ENCODE measurements at places on chromosomes 1 and 21. TPM values are rescaled to one million over a fixed set of nuclear protein-coding genes. Genes with fewer than 3 reads are reported as not detected.
A peak's percentile ranks its signal among the peaks of the same experiment; 100 is the strongest.

CYYR1 gene
- not detected for total RNA-seq

SPRR2A gene
- not detected for total RNA-seq

CRNN gene
- total RNA-seq: not detected

C4BPB gene
- total RNA-seq: 0.72 TPM

LIN28A gene
- total RNA-seq: not detected

PGLYRP3 gene
- not detected for total RNA-seq

SUSD4 gene
- total RNA-seq: 2.8 TPM

LCE1B gene
- total RNA-seq: not detected

NUP133 gene
- total RNA-seq: 33.1 TPM

KIF17 gene
- not detected for total RNA-seq

SLC19A1 gene
- total RNA-seq: 10.8 TPM

ADAMTS1 gene
- total RNA-seq: 0.32 TPM

SPRR5 gene
- not detected for total RNA-seq

- H3K4me1 ChIP-seq: no peaks in the 10 kb centered on the region
- H3K27me3 ChIP-seq: no peaks in the 10 kb centered on the region
- H3K36me3 ChIP-seq: no peaks in the 10 kb centered on the region
- no peak overlapping the region for H3K27ac ChIP-seq
- no peak for DNase-seq
- no peak overlapping the region for H3K4me3 ChIP-seq
These were observed 162.6 kb downstream of the RHOU start for GRCh38 chr1:228897901-228898300.

GRCh38 chr1:229625071-229625914, 629 bp downstream of the TAF5L start:
- peak; percentile 61 for DNase-seq
- peak overlapping the region; percentile 94 for H3K4me3 ChIP-seq
- H3K4me1 ChIP-seq: peaks cover 39% of the 10 kb centered on the region
- peak overlapping the region; percentile 82 for H3K27ac ChIP-seq

GRCh38 chr1:27858949-27859576, 13.3 kb upstream of the THEMIS2 start:
- no peak for DNase-seq
- peaks cover 18% of the 10 kb centered on the region for H3K4me1 ChIP-seq
- H3K36me3 ChIP-seq: no peaks in the 10 kb centered on the region
- no peaks in the 10 kb centered on the region for H3K27me3 ChIP-seq

GRCh38 chr1:38151399-38151798, 104.8 kb upstream of the POU3F1 start:
- H3K27me3 ChIP-seq: peaks cover 8% of the 10 kb centered on the region
- H3K27ac ChIP-seq: no peak overlapping the region
- H3K4me1 ChIP-seq: no peaks in the 10 kb centered on the region
- H3K4me3 ChIP-seq: no peak overlapping the region
- DNase-seq: no peak

DNA sequence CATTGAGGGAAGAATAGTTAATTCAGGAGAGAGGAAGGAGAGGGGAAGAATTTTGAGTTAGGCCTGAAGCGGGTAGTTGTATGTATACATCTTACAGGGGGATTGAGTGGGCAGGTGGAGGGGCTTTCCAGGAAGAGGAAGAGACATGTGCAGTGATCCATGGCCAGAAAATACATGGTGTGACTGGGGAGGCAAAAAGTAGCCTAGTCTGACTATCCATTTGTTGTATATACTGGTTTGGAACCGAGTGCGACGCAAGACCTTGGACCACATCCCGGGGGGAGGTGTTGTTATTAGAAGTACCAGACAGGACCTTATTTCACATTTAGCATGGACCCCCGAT, 158.3 kb downstream of the SDCCAG8 start:
- no peaks in the 10 kb centered on the region for H3K36me3 ChIP-seq
- H3K27me3 ChIP-seq: no peaks in the 10 kb centered on the region
- H3K27ac ChIP-seq: peak overlapping the region; percentile 47

DNA sequence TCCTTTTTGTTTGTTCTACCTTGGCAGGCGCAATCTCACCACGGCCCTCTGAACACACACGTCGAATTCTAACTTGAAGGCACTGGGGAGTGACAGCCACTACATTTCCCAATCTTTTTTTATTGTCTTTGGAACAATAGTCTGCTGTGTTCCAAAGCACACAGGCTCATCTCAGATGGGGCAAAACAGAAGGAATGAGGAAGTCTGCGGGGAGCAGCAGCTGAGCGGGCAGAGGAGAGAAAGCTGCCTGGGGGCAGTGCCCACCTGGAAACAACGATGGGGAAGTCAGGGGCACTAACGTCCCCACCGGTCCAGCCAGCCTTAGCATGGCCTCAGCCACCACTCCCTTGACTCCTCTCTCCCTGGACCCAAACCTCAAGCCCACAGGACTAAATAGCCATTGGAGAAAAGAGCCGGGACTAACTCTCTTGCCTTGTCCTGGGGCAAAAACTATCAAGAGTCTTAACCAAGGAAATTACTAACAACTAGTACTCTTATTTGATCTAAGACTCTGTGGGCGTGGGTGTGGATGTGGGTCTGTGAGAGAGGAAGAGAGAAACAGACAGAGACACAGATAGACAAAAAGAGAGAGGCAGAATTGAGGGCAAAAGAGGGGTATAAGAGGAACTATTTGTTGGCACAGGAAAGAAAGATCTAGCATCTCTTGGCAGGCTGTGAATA, 34.2 kb downstream of the SYF2 start:
- no peak for DNase-seq
- H3K4me1 ChIP-seq: no peaks in the 10 kb centered on the region
- no peak overlapping the region for H3K4me3 ChIP-seq
- no peaks in the 10 kb centered on the region for H3K27me3 ChIP-seq
- H3K27ac ChIP-seq: no peak overlapping the region

- H3K4me3 ChIP-seq: no peak overlapping the region
- no peak for DNase-seq
- no peaks in the 10 kb centered on the region for H3K27me3 ChIP-seq
- H3K36me3 ChIP-seq: no peaks in the 10 kb centered on the region
These were observed 14.1 kb downstream of the MYOCOS start for GRCh38 chr1:171636141-171636540.

- DNase-seq: no peak
- H3K4me3 ChIP-seq: no peak overlapping the region
- H3K4me1 ChIP-seq: no peaks in the 10 kb centered on the region
- no peaks in the 10 kb centered on the region for H3K36me3 ChIP-seq
- H3K27me3 ChIP-seq: no peaks in the 10 kb centered on the region
- H3K27ac ChIP-seq: no peak overlapping the region
These were observed 8.5 kb downstream of the CENPS start for GRCh38 chr1:10438677-10439163.

DNA sequence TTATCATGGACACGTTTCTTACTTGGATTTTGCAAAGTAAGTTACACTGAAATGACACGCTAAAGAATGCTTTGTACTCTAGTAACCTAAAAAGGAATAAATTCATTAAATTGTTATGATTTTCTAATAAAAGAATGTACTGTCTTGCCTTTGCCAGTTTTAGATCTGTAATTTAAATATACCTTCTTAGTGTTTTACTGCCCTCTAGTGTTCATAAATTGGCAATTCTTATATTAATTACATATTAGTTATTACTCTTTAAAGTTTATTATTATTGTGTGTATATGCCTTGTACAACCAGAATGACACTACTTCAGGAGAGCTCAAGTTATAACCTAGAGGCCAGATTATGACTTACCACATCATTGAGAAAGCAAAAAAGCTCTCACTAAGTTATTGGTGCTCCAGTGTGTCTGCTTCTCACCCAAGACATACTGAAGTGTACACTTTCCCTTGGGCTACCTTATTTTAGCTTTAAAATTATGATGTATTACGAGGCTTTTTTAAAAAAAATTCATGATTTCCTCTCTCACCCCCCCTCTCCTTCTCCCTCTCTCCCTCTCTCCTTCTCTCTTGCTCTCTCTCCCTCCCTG, 169.9 kb downstream of the HS2ST1 start:
- DNase-seq: no peak
- no peak overlapping the region for H3K4me3 ChIP-seq
- no peak overlapping the region for H3K27ac ChIP-seq

GRCh38 chr1:117312453-117313138, 54.7 kb upstream of the MAN1A2 start:
- H3K27ac ChIP-seq: no peak overlapping the region
- H3K4me1 ChIP-seq: no peaks in the 10 kb centered on the region
- no peak for DNase-seq
- H3K36me3 ChIP-seq: no peaks in the 10 kb centered on the region
- H3K4me3 ChIP-seq: no peak overlapping the region

GRCh38 chr1:200780545-200781369, 42.1 kb downstream of the CAMSAP2 start:
- no peaks in the 10 kb centered on the region for H3K27me3 ChIP-seq
- H3K27ac ChIP-seq: no peak overlapping the region
- H3K4me3 ChIP-seq: no peak overlapping the region
- DNase-seq: no peak

DNA sequence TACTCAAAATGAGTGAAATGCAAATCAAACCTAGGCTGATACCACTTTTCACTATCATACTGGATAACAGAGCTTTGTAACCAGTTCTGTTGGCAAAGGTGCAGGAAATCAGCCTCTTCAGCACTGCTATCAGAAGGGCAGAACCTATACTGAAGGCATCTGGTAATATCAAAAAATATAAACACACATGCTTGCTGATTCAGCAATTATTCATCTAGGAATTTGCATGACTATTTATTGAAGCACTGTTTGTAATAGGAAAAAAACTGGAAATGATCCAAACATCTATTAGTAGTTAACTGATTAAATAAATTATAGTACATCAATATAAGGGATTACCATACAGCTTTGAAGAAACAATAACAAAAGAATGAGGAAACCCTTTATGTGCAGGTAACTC, 21.4 kb downstream of the ARHGAP29 start:
- no peaks in the 10 kb centered on the region for H3K27me3 ChIP-seq
- no peaks in the 10 kb centered on the region for H3K4me1 ChIP-seq
- H3K27ac ChIP-seq: no peak overlapping the region
- no peak overlapping the region for H3K4me3 ChIP-seq
- no peak for DNase-seq
- H3K36me3 ChIP-seq: no peaks in the 10 kb centered on the region

DNA sequence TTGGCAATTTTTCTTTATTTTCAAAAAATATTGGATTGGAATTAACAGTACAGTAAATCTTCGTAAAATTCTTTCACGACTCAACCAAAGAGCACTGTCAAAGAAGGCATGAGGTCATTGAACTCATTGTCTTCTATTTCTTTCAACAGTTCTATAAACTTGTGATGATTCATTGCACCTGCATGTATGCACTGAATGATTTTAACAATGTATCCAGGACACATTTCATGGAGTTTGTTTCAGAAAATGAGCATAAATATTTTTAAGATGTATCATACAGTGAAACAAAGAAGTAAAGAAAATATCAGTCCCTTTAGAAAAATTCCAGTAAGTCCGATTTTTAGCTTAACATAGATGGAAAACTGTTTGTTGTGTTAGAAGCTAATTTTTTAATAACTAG, 33.6 kb upstream of the CD34 start:
- no peak overlapping the region for H3K27ac ChIP-seq
- no peak for DNase-seq
- no peaks in the 10 kb centered on the region for H3K4me1 ChIP-seq
- no peaks in the 10 kb centered on the region for H3K36me3 ChIP-seq
- no peak overlapping the region for H3K4me3 ChIP-seq
- peaks cover 18% of the 10 kb centered on the region for H3K27me3 ChIP-seq

DNA sequence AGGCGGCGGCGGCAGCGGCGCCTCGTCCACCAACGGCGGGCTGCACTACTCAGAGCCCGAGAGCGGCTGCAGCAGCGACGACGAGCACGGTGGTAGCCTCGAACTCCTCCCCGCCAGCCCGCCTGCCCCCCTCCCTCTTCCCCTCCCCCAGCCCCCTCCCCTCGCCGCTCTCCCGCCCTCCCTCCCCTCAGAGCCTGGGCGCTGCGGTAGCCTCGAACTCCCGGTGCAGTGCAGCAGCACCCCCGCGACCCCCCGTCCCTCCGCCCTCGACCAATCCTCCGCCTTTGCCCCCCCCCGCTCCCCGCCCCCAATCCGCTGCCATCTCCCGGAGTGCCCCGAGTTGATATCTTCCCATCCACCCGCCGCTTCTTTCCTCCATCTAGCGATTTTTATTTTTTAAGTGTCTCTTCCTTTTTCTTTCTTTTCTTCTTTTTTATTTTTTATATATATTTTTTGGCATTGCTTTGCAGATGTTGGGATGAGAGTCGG, 516 bp downstream of the RCOR3 start:
- peak overlapping the region; percentile 86 for H3K27ac ChIP-seq
- peaks cover 19% of the 10 kb centered on the region for H3K4me1 ChIP-seq
- DNase-seq: no peak
- H3K36me3 ChIP-seq: peaks cover 3% of the 10 kb centered on the region

GRCh38 chr21:41677671-41678015, 89.2 kb downstream of the RIPK4 start:
- H3K4me1 ChIP-seq: no peaks in the 10 kb centered on the region
- no peak overlapping the region for H3K27ac ChIP-seq
- DNase-seq: no peak
- H3K36me3 ChIP-seq: no peaks in the 10 kb centered on the region
- H3K4me3 ChIP-seq: no peak overlapping the region
